Activated CD8-positive, alpha-beta T cell treated with anti-CD3 and anti-CD28 coated beads for 36 hours (primary cell): ENCODE measurements at places on chromosomes 2 and 18. TPM values are rescaled to one million over a fixed set of nuclear protein-coding genes. Genes with fewer than 3 reads are reported as not detected.

GRCh38 chr2:33246432-33246831 lies 230.0 kb upstream of the RASGRP3 start:
- no peak for DNase-seq

Gene ESCO1
- total RNA-seq, result 23.1 TPM

GRCh38 chr2:102770506-102770905 lies 8.7 kb downstream of the TMEM182 start:
- no peak for DNase-seq

Gene IGFBP5
- not detected for total RNA-seq

Gene PLCL1
- total RNA-seq, result 0.69 TPM

Gene EFEMP1
- not detected for total RNA-seq

DNA sequence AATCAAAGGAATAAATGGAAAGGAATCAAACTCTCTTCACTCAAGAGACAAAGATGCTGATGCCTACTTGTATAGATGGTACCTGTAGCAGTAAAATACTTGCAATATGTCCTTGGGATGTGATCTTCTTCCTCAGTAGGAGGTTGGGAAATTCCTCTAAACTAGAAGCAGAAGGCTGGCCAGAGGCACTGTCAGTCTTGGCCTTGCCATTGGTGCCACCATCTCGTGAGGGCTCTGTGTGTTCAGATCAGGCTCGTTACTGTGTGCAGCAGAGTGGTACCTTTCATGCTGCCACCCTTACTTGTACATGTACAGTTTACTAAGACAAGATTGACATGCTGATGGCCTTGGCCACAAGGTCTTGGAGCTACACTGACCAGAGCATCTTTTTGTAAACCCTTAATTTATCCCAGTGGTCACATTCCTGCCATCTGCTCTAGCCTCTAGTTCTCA lies 169.0 kb downstream of the MYCN start:
- DNase-seq, result no peak

GRCh38 chr18:79798346-79798998 lies 734 bp downstream of the KCNG2 start:
- no peak for DNase-seq

DNA sequence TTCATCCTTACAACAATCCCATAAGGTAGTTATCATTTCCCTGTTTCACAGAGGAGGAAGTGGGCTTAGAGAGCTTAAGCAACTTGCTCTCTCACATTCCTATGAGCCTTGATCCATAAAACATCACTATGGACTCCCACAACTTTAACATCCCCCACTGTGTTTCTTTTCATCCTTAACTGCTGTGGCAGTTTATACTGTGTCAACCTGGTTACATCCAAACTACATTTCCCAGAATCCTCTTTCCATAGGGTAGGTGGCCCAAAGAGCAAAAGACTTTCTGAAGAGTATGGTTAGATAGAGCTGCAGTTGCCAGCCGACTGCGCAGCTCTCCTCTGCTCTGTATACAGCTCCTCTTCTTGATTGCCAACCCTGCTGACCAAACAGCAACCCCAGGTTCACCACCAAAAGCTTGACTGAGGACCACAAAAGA lies 22.5 kb downstream of the MAP3K2 start:
- DNase-seq, result no peak

- DNase-seq, result no peak
Observed at GRCh38 chr2:227025510-227025909, 138.5 kb downstream of the COL4A4 start.

Gene MROH2A
- not detected for total RNA-seq

DNA sequence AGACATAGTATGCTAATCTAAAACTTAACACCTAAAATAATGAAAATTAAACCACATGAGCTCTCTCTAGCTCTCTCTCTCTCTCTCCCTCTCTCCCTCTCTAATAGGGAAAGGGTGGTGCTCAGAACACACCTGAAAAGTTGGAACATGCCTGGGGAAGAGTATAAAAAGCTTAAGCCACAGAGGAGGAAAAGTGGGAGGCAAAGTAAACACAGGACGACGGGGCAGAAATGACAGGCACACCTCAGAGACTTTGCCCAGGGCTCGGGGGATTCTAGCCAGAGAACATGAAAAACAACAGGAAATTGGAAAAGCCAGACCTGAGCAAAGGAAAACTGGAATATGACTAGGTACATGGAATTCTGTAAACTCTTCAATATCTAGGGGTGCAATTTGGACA lies 666.1 kb downstream of the BCL11A start:
- DNase-seq, result no peak

Gene ANKRD39
- total RNA-seq, result 22.6 TPM

- no peak for DNase-seq
Observed at GRCh38 chr18:78920456-78921138, 59.0 kb upstream of the SALL3 start.

Gene ARMC9
- 2.0 TPM for total RNA-seq
